ENCODE measurements at places on chromosomes 6 and 20.

- no peak for DNase-seq
Measured at GRCh38 chr6:115945812-115946211, 114.9 kb downstream of the FRK start.

DNA sequence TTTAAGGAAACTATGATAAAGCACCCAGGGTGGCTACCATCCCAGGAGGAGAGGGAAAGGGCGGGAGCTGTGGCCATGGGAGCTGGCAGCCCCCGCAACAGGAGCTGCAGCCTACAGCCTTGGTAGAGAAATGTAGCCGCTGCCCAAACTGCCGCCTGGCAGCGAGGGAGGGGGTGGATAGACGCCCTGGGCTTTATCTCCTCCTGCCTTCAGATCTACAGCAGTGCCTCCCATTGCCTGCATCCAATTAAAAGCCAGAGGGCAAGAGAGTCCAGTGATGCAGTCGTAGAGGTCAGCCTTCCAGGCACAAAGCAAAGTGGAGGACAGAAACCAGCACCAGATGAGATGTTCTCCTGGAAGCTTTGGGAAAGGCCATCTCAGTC is 35.0 kb upstream of the ZFAND3 start:
- DNase-seq, result no peak

DNA sequence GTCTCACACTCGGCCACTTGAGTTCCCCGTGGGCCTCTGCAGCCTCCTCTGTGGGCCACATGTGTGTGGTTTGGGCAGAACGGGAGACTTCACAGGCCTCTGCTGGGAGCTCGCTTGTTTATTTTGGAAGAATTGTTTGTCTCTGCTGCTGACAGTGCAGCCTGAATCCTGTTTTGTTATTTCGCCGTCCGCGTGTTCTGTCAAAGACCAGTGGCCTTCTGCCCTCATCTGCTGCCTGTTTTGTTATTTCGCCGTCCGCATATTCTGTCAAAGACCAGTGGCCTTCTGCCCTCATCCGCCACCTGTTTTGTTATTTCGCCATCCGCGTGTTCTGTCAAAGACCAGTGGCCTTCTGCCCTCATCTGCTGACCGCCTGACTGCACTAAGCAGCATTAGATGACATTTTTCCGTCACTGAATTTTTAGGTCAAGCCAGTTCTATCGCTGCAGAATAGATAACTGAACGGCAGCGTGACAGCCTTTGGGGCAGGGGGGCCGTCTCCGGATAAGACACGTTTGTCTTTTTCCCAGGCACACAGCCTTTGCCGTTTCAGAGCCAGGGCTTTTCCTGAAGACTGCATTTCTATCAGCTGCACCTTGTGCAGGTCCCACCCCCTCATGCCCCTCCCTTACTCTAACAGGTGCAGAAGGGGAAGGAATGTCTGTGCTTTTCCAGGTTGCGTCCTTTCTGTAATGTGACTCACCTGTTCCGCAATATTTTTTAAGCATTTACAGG is 158.5 kb upstream of the AFDN start:
- no peak for DNase-seq

DNA sequence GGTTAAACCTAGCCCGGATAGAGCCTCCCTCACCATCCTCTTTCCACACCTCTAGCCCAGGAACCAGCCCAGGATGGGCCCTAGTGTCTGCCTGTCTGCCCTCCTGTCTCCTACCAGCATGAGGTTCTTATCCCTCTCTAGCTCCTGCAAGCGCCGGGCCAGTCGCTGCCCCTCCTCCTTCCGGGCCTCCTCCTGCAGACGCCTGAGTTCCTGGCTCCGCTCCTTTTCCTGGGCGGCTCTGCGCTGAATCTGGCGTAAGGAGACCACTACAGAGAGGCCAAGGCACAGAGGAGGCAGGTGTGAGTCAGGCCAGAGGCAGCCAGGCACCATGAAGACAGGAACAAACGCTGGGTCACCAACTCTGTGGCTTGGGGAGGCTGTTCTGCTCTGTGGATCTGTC is 4.3 kb upstream of the PSORS1C2 start:
- peak; percentile 70 for DNase-seq

DNA sequence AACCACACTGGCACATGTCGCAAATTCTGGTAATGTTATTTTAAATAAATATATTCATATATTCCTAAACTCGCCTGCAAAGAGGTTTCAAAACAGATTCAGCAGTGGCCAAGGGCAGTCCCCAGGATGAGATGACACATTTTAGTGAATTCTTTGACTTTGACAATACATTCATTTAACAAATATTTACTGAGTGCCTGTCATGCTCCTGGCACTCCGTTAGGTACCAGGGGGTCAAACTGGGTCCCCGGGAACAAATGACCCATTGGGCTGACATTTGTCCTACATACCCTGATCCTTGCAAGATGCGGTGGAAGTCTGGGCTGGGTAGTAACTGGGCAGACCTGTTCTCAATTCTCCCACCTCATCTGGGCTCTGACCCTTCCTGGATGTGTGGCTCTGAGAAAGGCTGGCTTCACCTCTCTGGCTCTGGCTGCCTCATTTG is 74.9 kb downstream of the FYN start:
- DNase-seq, result peak; percentile 32

DNA sequence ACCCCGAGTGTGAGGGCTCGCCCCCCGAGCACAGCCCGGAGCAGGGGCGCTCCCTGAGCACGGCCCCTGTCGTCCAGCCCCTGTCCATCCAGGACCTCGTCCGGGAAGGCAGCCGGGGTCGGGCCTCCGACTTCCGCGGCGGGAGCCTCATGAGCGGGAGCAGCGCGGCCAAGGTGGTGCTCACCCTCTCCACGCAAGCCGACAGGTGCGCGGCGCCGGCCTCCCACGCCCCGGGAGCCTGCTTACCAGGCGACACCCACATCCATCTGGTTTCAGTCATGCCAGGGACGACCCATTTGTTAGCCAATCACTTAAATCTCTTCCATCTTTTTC is 73.5 kb upstream of the PBOV1 start:
- DNase-seq, result no peak

- no peak for DNase-seq
Measured at GRCh38 chr20:58522666-58523065, 7.5 kb upstream of the APCDD1L start.

GRCh38 chr6:71107911-71108420 is 151.1 kb upstream of the B3GAT2 start:
- DNase-seq, result peak; percentile 70

DNA sequence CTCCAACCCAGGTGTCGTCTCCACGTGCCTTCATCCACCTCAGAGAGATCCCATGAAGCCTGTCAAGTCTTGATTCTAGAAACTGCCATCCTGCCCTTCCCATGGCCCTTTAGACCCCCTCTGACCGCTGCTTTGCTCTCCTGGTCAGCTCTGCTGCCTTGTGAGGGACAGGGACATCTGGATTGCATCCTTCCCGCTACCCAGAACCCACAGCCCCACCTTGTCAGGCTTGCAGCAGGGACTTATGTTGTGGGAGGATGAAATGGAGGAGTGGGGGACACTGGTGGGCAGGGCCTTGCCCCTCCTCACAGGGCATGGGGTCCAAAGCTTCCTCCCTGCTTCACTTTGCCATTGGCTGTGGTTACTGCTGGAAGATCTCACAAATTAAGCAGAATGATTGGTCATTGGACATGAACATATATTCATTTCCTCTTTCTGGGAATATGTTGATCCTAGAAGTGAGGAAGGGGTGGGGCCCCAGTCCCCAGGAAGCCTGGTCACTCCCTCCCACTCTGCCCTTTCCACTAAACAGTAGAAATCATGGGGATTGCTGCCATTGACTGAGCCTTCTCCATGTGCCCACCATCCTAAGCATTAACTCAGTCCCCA is 4.5 kb downstream of the GLP1R start:
- DNase-seq, result no peak

DNA sequence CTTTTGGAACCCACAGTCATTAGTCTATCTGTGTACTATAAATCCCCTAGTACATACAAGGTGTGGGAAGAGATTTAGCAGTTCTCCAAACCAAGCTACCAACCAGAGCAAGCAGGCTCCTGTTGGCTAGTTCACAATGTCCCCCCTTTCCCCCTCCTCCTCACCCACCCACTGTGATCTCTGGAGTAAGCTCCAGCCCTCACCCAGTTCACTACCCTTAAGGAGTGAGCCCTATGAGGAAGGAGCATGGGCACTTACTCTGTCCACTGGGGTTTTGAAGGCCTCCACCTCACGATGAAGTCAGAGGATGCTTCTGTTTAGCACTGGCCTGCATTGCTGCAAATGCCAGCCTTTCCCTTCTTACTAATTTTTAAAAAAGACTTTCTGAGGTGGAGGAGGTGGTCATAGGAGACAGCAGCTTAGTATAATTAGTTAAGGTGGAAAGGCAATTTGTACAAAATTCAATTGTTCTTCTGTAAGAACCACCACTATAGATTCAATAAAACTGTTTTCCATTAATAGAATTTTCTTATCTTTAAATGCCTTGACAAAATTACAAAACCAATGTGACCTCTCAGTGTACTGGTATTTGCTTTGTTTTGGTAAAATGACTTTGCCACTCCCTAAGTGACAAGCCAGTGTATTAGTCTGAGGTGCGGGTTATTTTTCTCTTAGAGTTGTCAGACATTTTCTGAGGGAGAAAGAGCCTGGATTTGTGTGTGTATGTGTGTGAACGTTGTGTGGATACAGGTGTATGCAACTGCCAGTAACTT is 86.2 kb downstream of the TULP4 start:
- no peak for DNase-seq

DNA sequence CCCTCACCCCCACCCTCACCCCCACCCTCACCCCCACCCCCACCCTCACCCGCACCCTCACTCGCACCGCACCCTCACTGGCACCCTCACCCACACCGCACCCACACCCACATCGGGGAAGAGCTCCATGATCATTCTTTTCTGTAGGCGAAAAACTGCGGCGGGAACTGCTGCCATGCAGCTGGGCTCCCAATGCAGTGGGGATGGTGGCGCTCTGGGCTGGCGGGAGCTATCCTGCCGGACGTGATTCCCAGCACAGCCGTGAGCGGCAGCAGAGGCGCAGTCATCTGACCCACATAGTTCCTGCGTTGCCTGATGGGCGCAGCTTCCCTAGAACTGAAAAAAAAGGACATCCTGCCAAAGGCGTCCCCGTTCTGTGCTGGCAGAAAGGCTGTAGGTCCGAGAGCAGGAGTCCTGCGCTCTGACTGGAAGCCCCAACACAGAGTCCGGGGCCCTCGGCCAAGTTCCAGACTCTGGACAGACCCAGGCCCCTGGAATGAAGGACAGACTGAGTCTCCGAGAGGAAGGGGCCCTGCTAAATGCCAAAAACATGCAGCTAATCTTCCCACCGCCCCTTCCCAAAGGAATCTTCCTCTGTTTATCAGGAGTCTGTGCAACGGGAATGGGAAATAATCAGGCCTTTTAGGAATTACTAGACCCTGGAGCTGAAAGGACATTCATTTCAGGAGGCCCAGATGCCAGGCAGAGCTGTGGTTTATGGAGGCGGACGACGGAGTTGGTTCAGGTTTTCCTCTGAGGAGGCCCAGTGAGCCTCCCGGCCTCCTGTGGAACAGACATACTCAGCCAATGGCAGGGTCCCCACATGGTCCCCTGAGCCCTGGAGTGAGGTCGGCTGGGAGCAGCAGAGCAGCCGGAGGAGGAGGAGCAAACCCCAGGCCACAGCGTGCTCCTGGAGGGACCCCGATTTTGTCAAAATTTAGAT is 14.1 kb upstream of the TCFL5 start:
- peak; percentile 89 for DNase-seq

DNA sequence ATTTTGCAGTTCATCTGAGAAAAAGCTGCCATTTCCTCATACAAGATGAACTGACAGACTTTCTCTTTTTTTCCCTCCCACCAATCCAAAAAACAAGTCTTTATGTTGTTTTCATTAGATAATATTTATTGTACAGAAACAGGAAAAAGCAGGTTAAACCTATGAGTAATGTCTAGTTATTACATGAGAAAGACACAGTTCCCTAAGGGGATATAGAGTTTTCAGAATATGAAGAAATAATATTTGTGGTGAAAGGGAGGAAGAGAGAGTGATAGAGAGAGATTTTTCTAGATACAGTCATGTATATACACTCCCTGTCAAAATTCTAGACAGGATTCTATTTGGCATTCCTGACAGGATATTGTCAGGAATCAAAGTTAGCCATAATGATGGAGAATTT is 392.4 kb downstream of the BMP2 start:
- DNase-seq, result peak; percentile 9

DNA sequence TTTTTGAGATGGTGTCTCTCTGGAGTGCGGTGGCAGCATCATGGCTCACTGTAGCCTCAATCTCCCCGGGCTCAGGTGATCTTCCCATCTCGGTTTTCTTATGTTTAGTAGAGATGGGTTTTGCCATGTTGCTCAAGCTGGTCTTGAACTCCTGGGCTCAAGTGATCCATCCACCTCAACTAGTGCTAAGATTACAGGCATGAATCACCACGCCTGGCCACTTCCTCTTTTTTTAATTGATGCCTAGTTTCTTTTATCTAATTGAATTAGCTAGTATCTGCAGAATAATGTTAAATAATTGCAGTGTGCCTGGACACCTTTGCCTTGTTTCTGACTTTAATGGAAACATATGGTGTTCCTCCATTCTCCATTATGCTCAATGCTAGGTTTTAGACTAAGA is 38.4 kb upstream of the SLC22A16 start:
- DNase-seq, result no peak

GRCh38 chr20:59743767-59744485 is 139.6 kb downstream of the PHACTR3 start:
- DNase-seq, result peak; percentile 33

DNA sequence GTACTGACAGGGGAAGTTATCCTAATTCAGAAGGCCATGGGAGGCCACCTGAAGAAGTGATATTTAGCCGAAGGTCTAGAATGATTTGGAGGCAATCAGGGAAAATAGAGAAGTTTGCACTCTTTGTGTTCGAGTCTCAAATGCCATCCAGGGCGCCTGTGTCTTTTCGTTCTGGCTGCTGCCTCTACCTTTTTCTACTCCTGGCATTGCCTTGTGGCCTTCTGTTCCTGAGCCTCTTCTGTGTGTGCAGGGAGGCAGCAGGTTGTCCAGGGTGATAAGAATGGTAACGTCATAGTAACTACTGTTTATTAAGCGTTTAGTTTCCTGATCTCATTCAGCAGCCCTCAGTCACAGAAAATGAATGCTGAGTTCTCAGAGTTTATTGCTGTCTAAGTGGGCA is 252.1 kb downstream of the FARS2 start:
- DNase-seq, result no peak

DNA sequence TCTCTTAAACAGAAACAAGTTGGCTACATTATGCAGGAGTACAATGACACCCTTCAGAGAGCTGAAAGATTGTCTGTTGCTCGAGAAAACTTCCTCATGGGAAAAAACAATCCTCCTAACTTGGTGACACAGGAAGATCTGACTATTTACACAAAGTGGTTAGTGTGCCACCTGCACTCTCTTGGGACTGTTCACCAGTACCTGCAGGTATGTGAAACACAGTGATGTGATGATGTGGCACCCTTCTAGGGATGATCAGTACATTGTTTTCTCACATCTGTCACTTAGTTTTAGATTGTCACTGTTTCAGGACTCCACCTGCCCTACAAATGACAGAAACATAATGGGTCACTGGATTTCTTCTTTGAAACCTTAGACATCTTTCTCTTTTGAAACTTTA is 101.8 kb downstream of the CEP57L1 start:
- no peak for DNase-seq

All from fibroblast of skin of scalp (primary cell).